ENCODE measurements at places on chromosomes 2 and 18. TPM values are rescaled to one million over a fixed set of nuclear protein-coding genes. Genes with fewer than 3 reads are reported as not detected.

- no peak for DNase-seq
These were observed 182.5 kb downstream of the PRKCE start for GRCh38 chr2:45833968-45834344.

The LRATD1 gene
- polyA plus RNA-seq, result not detected

DNA sequence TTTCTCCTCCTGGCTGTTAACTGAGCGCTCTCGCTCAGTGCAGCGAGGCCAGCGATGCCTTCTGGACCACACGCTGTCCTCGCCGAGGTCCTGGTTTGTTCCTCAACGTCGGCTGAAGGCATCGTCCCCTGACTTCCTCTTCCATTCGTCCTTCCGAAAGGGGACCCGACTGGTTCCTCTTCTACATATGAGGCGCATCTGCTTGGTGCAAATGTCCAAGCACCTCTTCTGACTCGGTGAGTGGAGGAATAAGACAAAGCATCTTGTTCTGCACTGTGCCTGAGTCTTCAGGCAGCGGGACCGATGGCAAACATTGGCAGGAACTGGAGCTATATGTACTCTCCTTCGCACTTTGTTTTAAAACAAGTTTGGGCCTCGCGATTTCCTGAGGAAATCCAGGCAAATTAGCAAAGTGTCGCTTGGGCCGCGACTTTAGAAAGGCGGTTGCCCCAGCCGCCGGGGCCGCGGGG is 621 bp upstream of the KCNS3 start:
- peak; percentile 11 for DNase-seq

- no peak for DNase-seq
These were observed 12.5 kb downstream of the SETBP1 start for GRCh38 chr18:44693030-44693784.

DNA sequence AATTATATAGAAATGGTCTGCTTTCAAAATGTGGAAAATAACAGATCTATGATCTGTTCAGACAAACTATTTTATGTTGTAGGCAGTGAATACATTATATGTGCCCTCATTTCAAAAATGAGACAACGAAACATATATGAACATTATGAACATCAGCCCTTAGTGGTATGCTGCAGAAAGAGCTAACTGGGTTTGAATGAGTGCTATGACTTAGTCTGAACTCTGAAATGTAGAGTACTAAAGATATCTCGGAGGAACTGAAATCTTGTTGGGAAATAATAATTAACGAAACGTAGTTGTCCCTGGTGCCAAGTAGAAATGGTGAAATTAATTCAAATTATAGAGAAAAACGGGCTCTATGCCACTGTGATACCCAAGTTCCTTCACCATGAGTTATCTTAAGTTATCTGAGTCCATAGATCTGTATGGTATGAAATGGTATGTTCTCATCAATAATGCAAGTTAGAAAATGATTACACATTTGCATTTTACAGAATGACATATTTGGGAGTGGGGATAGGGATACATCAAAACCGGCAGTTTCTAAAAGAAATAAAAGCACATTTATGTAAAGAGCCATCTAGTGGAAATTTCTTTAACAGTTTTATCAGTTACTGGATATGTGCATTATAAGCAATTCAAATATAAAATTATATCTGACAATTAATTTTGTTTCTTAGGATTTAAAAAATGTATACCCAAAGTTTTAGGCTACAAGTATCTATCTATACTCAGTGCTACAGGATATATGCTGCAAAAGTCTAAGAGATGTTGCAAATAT is 26.7 kb downstream of the STARD6 start:
- DNase-seq, result no peak

DNA sequence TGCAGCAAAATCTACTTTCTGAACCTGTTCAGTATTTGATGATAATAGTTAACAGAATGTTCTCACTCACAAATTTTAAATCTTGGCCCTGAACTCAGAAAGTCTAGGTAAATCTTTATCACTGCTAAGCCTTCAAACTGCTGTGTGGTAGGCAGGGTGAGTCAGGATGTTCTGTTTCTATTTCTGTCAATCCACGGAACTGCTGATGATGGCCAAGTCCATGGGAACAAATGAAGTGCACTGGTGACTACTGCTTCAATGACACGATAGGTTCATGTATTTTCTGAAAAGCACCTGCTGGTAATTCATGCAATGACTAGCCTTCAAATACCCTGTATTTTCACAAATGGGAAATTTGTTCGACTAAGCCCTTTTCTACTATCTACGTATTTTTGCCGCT is 14.2 kb downstream of the NIFK start:
- no peak for DNase-seq

DNA sequence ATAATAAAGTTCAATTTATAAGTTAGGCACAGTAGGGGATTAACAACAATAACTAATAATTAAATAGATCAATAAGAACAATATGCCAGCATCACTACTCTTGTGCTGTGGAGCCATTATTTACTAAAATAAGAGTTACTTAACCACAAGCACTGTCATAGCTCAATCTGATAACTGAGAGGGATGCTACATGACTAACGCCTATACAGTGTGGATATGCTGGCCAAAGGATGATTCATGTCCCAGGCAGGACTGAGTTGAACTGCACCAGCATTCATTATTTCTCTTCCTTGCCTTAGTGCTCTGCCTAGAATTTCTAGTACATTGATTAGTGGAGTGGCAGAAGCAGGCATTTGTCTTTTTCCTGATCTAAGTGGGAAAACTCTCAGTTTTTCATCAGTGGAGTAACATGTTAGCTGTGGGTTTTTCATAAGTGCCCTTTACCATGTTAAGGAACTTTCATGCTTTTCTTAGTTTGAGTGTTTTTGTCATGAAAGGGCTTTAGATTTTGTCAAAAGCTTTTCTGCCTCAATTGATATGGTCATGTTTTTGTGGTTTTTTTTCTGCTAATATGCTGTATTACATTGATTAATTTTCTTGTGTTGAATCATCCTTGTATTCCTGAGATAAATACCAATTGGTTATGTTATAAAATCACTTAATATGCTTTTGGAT is 21.7 kb downstream of the KIAA1328 start:
- peak; percentile 61 for DNase-seq

GRCh38 chr18:22467760-22468553 is 50.2 kb upstream of the CTAGE1 start:
- peak; percentile 92 for DNase-seq

GRCh38 chr18:57052759-57053158 is 94.1 kb upstream of the BOD1L2 start:
- no peak for DNase-seq

The TNFRSF11A gene
- 7.5 TPM for polyA plus RNA-seq

DNA sequence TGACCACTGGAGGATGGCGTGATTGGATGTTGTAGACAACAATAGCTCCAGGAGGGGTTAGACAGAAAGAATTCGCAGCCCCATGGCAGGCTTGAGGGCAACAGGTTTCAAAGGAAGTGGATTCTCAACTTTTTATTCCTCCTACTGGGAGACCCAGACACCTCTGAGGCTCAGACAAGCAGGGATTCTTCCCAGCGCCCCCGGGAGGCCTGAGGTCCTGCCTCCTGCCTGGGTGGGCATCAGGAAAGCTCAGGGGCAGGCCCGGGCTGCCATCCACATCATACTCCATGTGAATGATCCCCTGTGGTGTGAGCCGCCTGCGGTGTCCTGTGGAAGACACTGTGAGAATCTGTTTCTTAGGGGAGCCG is 203.5 kb downstream of the CYP26B1 start:
- DNase-seq, result no peak

The RAPGEF4 gene
- 7.2 TPM for polyA plus RNA-seq

- DNase-seq, result no peak
These were observed 128.0 kb upstream of the MSH6 start for GRCh38 chr2:47654790-47655562.

DNA sequence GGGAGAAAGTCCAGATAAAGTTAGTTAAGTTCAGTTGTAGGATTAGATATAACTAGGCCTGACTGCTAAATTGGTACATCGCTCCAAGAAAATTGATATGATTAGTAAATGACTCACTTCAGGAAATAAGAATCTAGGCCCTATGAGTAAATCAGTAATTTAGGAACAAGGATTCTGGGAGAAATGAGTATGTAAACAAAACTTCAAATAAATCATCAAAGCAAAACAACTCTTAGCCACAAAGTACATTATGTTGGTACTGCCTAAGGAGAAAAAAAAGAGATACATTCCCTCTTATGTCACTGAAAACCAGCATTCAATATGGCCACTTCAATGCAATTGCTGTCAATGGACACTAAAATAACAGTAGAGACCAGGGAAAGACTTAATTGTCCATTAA is 529.1 kb downstream of the ZNF804A start:
- DNase-seq, result no peak

DNA sequence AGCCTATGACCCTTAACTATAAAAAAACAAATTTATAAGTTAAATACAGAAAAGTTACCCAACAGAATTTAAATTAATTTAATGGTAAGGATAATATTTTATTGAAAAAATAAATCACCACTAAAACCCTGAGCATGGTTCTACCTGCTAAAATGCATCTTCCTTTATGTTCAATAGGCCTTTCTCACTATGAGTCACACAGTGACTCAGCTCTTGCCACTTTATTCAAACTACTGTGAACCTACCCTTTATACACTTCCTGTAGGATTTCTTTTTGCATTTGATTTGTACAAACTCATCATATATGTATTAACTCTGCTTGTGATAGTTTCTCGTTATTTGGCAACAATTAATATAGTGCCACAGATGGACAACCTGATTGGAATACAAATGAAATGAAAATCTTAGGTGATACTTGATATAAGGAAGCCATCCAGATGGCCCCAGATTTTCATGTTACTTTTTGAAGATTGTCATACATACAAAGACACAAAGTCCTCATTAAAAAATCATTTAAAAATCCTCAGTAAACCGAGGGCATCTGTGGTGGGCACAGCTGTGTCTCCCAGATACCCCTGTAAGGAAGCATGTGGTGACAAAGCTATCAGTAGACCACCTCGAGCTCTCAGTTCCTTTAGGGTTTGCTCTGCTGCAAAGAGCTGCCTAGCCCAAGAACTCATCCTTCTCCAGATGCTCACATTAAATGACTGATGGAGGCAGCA is 55.2 kb upstream of the COBLL1 start:
- peak; percentile 82 for DNase-seq

- no peak for DNase-seq
These were observed 19.6 kb downstream of the MBD2 start for GRCh38 chr18:54204883-54205282.

The CD8B gene
- polyA plus RNA-seq, result not detected

DNA sequence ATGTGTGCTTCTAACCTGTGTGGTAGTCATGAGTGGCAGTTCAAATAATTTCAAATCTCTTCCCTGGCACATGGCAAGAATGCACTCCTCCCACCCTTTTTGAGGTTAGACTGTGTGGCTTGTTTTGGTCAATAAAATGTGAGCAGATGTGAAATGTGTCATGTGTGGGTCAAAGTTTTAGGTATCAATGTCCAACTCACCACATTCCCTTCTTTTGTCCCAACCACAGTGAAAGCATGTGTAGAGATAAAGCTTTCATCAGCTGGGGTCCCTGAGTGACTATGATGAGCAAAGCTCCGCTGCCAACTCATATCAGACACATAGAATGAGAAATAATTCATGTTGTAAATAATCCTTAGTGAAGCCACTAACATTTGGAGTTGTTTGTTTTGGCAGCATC is 118.2 kb downstream of the PAX3 start:
- no peak for DNase-seq

DNA sequence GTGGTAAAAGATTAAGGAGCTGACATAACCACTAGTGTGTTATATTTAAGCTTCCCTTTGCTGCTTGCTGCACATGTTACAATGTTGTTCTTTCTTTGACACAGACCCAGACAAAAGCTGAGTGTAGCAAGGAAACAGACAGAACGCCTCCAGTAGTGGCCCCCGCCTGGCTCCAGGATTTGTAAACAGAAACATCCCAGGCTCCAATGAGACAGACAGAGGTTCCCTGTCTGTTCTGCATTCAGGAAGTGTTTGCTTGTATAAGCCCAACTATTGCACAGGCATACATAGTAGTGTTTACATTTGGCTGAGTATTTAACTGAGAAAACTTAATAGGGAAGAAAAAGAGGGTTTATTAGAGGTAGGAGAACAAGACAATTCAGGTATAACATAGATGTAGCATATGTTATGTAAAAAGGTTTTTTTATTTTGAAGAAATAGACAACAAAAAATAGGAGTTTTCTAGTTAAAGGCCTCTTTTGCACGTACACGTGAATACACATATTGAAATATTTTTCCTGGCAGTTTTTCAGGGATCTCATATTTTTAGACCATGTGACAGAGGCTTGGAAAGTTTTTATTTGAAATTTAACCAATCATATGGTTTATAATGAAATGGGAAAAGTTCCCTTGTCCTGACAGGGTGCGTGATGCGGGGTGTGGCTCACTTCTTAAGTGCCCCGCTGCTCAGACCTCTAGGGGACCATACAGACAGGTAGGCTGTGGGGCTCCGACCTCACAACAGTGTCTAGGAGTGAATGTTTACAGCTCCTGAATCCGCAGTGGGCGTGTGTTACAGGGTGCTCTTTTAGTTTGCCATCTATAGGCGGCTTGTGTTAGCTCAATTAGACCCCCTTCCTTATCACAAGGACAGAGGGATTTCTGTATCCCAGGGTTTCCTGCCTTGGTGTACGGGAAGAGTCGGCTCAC is 118.4 kb downstream of the BMPR2 start:
- DNase-seq, result peak; percentile 93

The CD28 gene
- polyA plus RNA-seq, result not detected

DNA sequence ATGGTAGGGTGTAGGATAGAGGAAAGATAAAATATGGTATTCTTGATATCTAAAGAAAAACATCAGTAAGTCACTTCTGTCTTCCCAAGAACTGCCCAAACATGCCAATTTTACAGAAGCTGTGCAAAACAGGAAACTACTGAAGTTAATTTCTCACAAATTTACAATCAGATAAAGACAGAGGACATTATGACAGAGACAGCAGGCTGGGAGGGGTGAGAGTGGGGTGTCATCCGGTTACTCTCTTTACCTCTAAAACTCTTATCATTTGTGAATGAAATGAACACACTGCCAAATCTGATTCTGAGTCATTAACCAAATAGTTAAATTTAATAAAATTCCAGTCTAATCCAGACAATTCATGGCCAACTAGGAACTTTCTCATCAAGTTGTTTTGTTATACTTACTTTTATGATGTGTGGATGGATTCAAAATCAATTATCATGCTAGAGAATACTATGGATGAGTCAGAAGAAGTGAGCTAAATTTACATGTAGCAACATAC is 323.2 kb upstream of the MEX3C start:
- no peak for DNase-seq

The TMEM150A gene
- 44.9 TPM for polyA plus RNA-seq
